ENCODE measurements at places on chromosomes 4 and X. TPM values are rescaled to one million over a fixed set of nuclear protein-coding genes. Genes with fewer than 3 reads are reported as not detected.
A peak's percentile ranks its signal among the peaks of the same experiment; 100 is the strongest.

GRCh38 chrX:2735270-2735669 is 16.6 kb upstream of the XG start:
- H3K27me3 ChIP-seq, result no peaks in the 10 kb centered on the region
- no peak overlapping the region for H3K4me3 ChIP-seq
- DNase-seq, result no peak
- H3K36me3 ChIP-seq, result no peaks in the 10 kb centered on the region
- H3K4me1 ChIP-seq, result no peaks in the 10 kb centered on the region

GRCh38 chr4:127069675-127070074 is 563.1 kb upstream of the INTU start:
- no peak overlapping the region for H3K27ac ChIP-seq
- H3K36me3 ChIP-seq, result no peaks in the 10 kb centered on the region
- H3K4me3 ChIP-seq, result no peak overlapping the region

The SMR3B gene
- polyA plus RNA-seq, result 6.1 TPM

The TLR2 gene
- 5.4 TPM for polyA plus RNA-seq

DNA sequence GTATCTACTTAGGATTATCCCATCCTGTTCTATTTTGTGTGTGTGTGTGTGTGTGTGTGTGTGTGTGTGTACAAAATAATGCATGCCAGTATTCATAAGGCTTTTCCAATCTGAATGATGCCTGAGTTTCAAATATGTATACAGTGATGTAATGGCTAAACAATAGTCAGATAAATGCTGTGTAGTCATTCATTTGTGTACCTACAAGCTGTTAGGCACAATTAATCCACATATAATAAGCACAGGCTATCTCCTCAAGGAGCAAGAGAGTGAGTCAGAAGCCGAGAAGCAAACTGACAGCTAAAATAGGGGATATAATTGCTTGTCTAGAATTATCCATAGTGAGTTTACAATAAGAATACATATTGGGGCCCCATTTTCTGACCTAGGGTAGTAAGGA is 15.7 kb downstream of the DMD start:
- H3K4me1 ChIP-seq, result no peaks in the 10 kb centered on the region
- H3K27me3 ChIP-seq, result no peaks in the 10 kb centered on the region
- DNase-seq, result no peak
- H3K4me3 ChIP-seq, result no peak overlapping the region
- H3K27ac ChIP-seq, result no peak overlapping the region

DNA sequence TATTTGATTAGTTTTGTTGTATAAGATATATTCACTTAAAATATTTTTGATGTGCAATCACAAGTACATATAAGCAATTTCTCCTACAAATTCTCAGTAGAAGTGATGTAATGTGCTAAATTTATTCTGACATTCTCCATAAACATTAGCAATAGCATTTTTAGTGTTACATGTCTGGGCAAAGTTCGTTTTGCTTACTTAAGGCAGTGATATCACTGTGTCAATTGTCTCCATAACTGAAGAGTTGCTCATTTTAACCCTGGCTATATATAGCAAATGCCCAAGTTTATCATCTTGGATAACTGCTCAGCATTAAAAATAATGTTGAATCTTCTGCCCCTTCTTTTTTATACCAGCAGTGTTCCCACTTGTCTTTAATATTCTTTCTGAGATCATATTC is 340.0 kb upstream of the NDST4 start:
- no peak overlapping the region for H3K27ac ChIP-seq
- no peaks in the 10 kb centered on the region for H3K4me1 ChIP-seq
- H3K36me3 ChIP-seq, result no peaks in the 10 kb centered on the region
- no peak for DNase-seq
- no peaks in the 10 kb centered on the region for H3K27me3 ChIP-seq

DNA sequence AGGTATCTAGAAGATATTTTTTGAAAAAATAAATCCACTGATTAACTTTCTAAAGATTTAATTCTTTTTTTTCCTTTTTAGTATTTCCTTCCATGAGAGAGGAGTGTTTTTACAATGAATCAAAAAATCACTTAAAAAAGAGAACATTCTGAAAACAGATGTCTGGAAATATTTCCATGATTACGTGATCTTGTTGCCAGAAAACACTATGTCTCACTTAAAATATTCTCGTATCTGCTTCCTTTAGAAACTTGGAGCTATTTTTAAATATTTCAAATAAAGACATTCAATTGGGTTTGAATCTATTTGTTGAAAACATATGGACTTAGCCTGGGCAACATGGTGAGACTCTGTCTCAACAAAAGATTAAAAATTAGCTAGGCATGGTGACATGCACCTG is 232.8 kb upstream of the RASGEF1B start:
- no peak overlapping the region for H3K27ac ChIP-seq
- H3K36me3 ChIP-seq, result no peaks in the 10 kb centered on the region
- DNase-seq, result no peak
- no peak overlapping the region for H3K4me3 ChIP-seq
- H3K4me1 ChIP-seq, result no peaks in the 10 kb centered on the region
- no peaks in the 10 kb centered on the region for H3K27me3 ChIP-seq

The NPNT gene
- 17.9 TPM for polyA plus RNA-seq

- H3K4me3 ChIP-seq, result no peak overlapping the region
- no peak for DNase-seq
- no peak overlapping the region for H3K27ac ChIP-seq
- H3K36me3 ChIP-seq, result no peaks in the 10 kb centered on the region
- no peaks in the 10 kb centered on the region for H3K4me1 ChIP-seq
Measured at GRCh38 chr4:130233377-130234047, 1137.6 kb downstream of the C4orf33 start.

DNA sequence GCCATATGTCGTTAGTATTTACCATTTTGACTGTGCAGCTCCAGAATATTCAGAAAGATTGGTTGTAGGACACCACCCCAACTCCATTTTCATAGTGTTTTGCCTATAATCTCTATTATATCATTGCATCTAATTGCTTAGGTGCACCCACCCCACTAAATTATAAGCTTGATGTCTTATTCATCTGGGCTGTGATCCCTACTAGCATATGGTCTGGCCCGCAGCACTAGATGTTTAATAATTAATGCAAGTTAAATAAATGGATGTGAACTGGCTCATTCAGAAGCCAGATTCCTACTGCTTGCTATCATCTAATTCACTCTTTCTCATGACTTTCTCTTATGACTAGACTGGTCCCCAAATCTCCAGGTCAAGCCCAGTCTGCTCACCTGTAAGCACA is 143.5 kb downstream of the RELL1 start:
- no peak overlapping the region for H3K4me3 ChIP-seq
- no peaks in the 10 kb centered on the region for H3K27me3 ChIP-seq
- no peaks in the 10 kb centered on the region for H3K36me3 ChIP-seq

- no peak overlapping the region for H3K4me3 ChIP-seq
- no peak overlapping the region for H3K27ac ChIP-seq
- no peaks in the 10 kb centered on the region for H3K36me3 ChIP-seq
Measured at GRCh38 chr4:78061939-78062570, 4.9 kb downstream of the FRAS1 start.

- no peak for DNase-seq
- H3K4me1 ChIP-seq, result no peaks in the 10 kb centered on the region
- H3K27me3 ChIP-seq, result no peaks in the 10 kb centered on the region
- no peak overlapping the region for H3K27ac ChIP-seq
Measured at GRCh38 chrX:101071582-101071981, 7.1 kb upstream of the TMEM35A start.

The KCNIP4 gene
- polyA plus RNA-seq, result not detected

DNA sequence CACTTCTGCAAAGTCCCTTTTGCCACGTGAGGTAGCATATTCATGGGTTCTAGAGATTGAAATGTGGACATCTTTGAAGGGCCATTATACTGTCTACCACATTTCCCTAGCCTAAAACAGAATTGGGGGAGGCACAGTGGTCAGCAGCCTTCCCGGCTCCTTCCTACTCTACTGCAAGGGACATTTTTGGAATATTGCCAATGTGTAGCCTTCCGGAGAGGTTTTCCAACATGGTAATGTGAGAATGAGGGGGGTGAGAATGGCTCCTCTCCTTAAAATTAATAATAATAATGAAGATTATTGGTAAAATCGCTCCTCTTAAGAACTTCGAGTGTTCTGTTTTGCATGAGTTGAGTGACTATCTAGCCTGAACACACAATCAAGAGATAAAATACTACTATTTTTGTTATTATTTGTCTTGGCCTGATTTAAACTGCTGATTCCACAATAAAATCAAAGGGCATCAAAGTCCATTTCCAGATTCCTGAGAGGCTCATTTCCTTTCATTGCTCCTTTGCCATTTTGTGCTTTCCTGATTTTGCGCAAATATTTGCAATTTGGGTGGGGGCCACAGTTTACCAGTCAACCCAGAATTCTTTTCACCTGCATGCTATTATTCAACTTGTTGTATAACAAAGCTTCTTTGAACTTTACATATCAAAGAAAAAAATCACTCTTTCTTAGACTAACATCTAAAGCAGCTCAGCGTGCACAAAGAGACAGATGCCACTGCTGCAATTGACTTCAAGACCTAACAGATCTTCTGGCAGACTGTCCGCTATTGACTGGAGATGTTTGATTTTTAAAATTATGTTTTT is 27.0 kb upstream of the TSPAN5 start:
- H3K36me3 ChIP-seq, result no peaks in the 10 kb centered on the region
- no peak for DNase-seq
- no peak overlapping the region for H3K4me3 ChIP-seq
- no peak overlapping the region for H3K27ac ChIP-seq
- no peaks in the 10 kb centered on the region for H3K27me3 ChIP-seq

GRCh38 chr4:38662522-38663089 is 1.4 kb upstream of the KLF3 start:
- H3K27me3 ChIP-seq, result no peaks in the 10 kb centered on the region
- no peaks in the 10 kb centered on the region for H3K36me3 ChIP-seq
- peak overlapping the region; percentile 91 for H3K27ac ChIP-seq
- DNase-seq, result no peak
- H3K4me3 ChIP-seq, result peak overlapping the region; percentile 75

- H3K36me3 ChIP-seq, result no peaks in the 10 kb centered on the region
- DNase-seq, result no peak
- H3K27me3 ChIP-seq, result no peaks in the 10 kb centered on the region
- no peak overlapping the region for H3K27ac ChIP-seq
- no peak overlapping the region for H3K4me3 ChIP-seq
Measured at GRCh38 chr4:127249066-127249766, 383.5 kb upstream of the INTU start.

DNA sequence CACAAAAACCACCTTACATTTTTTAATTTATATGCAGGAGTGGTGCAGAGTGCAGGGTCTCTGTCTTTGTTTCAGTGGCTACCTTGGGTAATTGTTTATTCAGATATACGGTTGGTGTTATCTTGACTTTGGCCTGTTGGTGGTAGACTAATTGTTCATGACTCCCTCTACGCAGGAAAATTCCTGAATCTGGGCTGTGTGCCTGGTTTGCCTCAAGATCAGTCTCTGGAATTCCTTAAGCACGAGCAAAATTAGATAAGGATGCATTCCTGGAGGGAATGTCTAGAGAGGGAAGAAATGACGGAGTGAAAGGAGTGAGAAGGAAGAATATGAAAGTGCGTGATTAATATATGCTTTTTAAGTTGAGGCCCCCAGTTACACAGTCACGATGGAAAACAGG is 576.9 kb upstream of the PCDH10 start:
- H3K4me1 ChIP-seq, result no peaks in the 10 kb centered on the region
- no peak overlapping the region for H3K27ac ChIP-seq
- no peaks in the 10 kb centered on the region for H3K27me3 ChIP-seq
- H3K36me3 ChIP-seq, result no peaks in the 10 kb centered on the region
- DNase-seq, result no peak

The COL4A5 gene
- 13.4 TPM for polyA plus RNA-seq

- no peak overlapping the region for H3K27ac ChIP-seq
- DNase-seq, result no peak
- H3K4me1 ChIP-seq, result no peaks in the 10 kb centered on the region
- H3K36me3 ChIP-seq, result no peaks in the 10 kb centered on the region
- H3K27me3 ChIP-seq, result no peaks in the 10 kb centered on the region
Measured at GRCh38 chr4:130110189-130110588, 1014.2 kb downstream of the C4orf33 start.

DNA sequence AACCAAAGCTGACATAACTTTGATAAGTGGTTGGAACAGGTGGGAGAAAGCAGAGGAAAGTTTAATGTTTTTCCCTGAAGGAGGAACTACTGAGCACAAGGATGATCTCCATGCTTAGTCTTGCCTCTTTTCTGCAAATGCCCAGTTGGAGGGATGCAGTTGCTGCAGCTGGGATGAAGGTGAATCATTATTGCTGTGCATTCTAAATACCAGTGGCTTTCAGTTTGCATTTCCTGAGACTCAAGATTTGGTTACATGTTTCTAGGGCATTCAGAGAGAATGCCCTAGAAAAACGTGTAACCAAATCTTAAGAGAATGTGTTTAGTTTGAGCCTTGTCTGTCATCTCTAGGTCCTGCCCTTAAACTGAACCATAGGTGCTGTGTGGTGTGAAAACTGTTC is 42.2 kb downstream of the METTL14 start:
- no peaks in the 10 kb centered on the region for H3K27me3 ChIP-seq
- no peak overlapping the region for H3K27ac ChIP-seq
- H3K4me3 ChIP-seq, result no peak overlapping the region
- no peaks in the 10 kb centered on the region for H3K36me3 ChIP-seq

GRCh38 chr4:70927502-70928137 is 25.5 kb downstream of the MOB1B start:
- no peak overlapping the region for H3K4me3 ChIP-seq
- H3K27ac ChIP-seq, result no peak overlapping the region
- no peaks in the 10 kb centered on the region for H3K27me3 ChIP-seq
- H3K4me1 ChIP-seq, result no peaks in the 10 kb centered on the region

DNA sequence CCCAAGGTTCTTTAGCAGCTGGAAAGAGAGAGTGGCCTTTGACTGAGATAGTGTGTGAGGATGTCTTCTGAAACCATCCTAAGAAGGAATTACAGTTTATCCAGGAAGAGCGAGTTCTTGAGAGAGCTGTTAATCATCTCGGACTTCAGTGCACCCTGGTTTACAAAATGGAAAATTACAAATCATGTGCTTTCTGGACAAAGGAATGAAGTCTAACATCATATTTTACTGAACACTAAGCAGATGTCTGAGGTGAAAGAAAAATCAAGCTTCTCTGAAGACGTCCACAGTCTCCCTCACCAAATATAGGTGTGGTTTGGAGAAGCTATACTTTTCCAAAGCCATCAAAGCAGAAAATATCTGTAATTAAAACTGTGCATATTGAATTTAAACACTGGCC is 30.8 kb upstream of the CYP2U1 start:
- H3K4me1 ChIP-seq, result no peaks in the 10 kb centered on the region
- H3K27me3 ChIP-seq, result no peaks in the 10 kb centered on the region
- no peak for DNase-seq
- H3K4me3 ChIP-seq, result no peak overlapping the region

DNA sequence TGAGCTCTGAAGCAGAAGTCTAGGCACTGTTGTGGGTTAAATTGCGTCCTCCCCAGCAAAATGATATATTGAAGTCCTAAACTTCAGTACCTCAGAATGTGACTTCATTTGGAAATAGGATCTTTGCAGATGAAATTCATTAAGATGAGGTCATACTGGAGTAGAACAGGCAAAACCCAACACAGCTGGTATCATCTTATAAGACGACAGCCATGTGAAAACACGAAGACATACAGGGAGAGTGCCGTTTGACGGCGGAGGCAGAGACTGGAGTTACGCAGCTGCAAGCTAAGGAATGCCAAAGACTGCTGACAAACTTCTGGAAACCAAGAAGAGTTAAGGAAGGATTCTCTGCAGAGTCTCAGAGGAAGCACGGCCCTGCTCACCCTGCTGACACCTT is 241.5 kb downstream of the MAML3 start:
- H3K36me3 ChIP-seq, result no peaks in the 10 kb centered on the region
- DNase-seq, result peak; percentile 29
- H3K27ac ChIP-seq, result peak overlapping the region; percentile 2
- no peaks in the 10 kb centered on the region for H3K27me3 ChIP-seq
- H3K4me3 ChIP-seq, result no peak overlapping the region
